ENCODE measurements at places on chromosomes 16 and 17.

DNA sequence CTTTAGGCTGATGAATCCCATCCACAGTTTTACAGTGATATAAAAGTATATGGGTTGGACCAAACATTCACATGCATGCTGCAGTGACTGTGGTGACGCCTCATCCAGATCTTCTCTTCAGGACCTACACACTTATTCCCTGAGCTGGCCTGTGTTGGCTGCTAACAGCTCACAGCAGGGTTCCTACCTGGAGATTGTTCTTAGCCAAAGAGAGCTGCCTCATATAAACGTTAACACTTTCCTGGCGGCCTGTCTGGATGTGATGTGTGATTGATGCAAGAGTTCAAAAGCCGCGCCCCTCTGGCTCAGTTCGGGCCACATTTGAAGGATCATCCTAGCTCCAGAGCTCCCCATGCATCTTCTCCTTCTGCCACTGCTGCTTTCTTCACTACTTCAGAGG is 93.0 kb upstream of the NETO2 start:
- DNase-seq, result peak; percentile 64

DNA sequence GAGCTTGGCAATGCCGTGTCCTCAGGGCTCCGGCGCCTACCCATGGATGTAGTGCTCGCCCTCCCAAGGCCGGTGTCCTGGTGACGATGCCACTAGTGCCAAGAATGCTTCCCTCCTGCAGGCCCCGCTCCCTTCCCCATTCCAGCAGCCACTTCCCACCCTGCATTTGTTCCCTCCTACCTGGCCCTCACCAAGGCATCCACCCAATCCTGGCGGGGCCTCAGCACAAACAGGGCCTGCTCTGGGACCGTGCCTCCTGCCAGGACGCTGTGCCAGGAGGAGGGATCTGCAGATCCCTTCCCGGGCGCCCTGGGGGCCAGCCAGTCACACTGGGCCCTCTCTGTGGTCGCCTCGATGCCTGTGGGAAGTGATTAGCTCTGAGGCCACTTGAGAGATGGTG is 25.1 kb downstream of the ABR start:
- DNase-seq, result no peak

DNA sequence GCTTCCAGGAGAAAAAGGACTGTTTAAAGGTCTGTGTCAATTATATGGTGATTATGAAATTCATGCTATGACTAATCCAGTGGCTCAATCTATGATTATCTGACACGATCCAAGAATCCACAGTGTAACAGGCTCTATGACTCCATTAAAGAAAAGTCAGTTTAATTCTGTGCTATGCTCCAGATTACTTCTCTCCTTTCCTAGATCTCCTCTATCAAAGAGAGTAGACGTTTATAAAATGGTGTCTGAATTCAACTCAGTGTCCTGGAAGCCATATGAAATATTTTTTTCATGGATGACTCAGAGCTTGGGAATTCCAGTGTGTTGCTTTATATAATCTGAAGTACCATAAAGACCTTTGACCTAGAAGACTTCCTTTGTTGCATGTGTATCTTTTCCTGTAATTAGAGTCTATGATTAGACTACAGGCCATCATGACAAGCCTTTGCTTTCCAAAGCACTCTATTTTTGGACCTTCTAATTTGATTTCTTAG is 27.0 kb upstream of the NF1 start:
- no peak for DNase-seq

GRCh38 chr16:83211711-83212110 is 584.9 kb downstream of the CDH13 start:
- peak; percentile 51 for DNase-seq

GRCh38 chr17:32654324-32654723 is 167.5 kb downstream of the CDK5R1 start:
- no peak for DNase-seq

DNA sequence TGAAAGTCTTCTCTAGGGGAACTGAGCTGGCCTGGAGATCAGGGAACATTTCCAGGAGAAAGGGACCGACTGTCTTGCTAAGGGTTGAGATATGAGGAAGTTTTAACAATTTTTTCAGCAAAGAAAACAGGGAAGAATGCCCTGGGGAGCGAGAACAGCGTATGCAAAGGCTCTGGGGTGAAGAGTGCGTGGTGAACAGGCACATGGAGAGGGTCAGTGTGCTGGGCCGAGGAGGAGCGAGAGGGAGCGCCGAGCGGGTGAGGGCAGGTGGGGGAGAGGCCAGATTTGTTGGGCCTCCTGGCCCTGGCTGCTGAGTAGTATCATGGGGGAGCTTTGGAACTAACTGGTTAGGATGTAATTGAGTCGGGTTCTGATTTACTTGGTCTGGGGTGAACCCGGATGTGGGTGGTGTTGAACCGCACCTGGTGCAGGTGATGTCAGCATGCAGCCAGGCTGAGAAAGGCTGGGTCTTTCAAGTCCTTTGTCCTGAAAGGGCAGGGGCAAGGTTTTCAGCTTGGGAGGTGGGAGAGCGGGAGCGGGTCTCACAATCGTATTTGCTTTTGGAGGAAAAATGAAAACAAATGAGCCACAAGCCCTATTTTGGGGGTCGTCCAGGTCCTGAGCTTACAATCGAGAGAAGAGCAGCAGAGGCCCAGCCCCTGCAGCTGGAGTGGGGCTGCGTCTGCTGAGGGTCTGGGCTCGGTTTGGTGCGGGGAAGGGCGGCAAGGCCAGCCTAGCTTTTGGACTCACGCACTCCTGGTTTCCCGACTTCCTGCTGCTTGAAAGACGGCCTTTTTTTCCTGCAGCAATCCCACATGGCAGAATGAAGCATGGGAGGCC is 11.1 kb upstream of the WFDC1 start:
- no peak for DNase-seq

DNA sequence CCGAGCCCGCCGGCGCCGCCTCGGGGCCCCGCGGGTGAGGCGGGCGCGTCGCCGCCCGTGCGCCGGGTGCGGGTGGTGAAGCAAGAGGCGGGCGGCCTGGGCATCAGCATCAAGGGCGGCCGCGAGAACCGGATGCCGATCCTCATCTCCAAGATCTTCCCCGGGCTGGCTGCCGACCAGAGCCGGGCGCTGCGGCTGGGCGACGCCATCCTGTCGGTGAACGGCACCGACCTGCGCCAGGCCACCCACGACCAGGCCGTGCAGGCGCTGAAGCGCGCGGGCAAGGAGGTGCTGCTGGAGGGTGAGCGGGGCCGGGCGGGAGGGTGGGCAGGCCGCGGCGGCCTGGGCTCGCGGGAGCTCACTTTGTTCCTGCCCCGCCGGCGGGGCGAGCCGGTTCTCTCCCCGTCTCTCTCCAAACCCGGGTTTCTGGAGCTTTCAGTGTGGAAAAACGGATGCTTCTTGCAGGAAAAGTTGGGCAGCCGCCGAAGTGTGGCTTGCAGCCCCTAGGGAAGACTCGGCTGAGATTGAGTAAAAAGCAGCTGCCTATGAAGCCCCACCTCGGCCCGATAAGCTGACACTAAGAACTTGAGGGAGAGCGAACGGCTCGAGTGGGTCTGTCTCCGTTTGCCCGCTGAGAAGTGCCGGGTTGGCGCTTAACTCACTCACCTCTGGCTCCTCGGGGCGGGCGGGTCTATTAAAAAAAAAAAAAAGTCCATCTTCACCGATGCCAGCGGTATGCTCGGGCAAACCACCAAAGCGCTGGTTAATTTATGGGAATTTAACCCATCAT is 677 bp downstream of the SNTB2 start:
- peak; percentile 66 for DNase-seq
